Activated CD4-positive, alpha-beta memory T cell treated with anti-CD3 and anti-CD28 coated beads for 36 hours (primary cell): ENCODE measurements at places on chromosomes 1 and 21. TPM values are rescaled to one million over a fixed set of nuclear protein-coding genes. Genes with fewer than 3 reads are reported as not detected.

- DNase-seq, result no peak
These were observed 111.5 kb downstream of the KCNK1 start for GRCh38 chr1:233725423-233725822.

DNA sequence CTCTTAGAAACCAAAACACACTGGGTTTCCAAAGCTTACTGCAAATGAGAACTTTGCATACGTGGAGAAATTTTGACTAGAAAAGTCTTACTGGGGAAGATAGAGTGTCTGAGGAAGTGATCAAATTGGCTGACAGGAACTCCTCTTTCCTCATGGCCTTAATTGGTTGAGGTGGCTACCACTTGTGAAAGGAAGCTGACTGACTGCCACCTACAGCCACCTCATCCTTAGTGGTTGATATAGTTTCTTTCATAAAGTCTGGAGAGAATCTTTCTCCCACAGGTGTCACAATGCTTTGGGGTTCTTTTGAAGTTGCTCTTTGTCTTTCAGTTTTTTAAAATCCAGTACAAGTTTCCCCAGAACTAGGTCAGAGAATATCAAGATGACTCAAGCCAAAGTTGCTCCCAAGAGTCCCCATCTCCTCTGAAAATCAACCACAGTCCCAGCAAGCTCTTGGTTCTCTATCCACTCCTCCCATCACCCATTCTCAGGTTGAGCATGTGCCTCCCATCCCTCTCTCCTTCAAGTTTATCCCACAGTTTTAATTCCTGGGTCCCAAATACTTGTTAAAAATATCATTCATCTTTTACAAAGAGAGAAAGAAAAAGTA lies 43.3 kb downstream of the GPR88 start:
- DNase-seq, result peak; percentile 47

DNA sequence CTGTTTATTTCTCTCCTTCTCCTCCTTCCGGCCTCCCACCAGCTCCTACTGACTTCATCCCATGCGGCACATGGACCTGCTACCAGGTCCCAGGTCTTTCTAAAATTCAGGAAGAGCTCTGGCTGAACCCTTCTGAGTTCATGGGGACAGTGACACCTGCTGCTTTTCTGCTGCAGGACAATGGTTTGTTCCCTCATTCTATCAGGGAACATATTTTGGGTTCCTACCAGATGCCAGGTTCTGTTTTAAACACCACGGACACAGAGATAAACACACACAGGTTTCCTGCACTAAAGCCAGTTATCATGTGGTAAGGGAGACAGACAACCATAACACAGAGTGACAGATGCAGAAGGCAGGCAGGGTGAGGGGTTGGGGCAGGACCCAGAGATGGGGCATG lies 114.0 kb upstream of the RAB4A start:
- no peak for DNase-seq

GRCh38 chr1:154219541-154219940 lies 1.2 kb upstream of the UBAP2L start:
- no peak for DNase-seq

Gene SLC45A3
- 0.55 TPM for total RNA-seq
